ENCODE measurements at places on chromosomes 1 and 21. TPM values are rescaled to one million over a fixed set of nuclear protein-coding genes. Genes with fewer than 3 reads are reported as not detected.

DNA sequence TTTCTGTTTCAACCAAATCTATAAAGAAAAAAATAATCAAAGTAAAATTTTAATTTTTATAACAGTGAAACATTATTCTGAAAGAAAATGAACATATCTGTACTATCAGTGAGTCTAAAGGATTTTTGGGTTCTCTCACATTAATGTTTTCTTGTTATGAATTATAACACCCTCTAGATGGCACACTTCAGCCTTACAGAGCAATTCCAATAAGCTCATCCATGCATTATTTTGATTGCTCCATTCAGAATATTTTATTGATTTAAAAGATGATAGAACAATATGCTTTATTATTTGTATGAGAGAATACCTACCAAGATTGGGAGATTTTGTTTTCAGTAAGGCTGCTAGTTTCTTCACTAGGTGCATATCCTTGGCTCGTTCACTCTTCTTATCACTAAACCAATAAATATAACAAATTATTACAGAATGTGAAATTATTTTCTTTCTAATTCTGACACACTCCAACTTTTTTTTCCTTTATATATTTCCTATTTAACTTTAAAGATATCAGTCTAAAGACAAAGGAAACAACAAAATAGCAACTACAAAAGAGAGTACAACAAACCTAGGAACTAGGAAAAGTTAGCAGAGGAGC, 82.4 kb downstream of the RAB3GAP2 start:
- DNase-seq, result no peak

DNA sequence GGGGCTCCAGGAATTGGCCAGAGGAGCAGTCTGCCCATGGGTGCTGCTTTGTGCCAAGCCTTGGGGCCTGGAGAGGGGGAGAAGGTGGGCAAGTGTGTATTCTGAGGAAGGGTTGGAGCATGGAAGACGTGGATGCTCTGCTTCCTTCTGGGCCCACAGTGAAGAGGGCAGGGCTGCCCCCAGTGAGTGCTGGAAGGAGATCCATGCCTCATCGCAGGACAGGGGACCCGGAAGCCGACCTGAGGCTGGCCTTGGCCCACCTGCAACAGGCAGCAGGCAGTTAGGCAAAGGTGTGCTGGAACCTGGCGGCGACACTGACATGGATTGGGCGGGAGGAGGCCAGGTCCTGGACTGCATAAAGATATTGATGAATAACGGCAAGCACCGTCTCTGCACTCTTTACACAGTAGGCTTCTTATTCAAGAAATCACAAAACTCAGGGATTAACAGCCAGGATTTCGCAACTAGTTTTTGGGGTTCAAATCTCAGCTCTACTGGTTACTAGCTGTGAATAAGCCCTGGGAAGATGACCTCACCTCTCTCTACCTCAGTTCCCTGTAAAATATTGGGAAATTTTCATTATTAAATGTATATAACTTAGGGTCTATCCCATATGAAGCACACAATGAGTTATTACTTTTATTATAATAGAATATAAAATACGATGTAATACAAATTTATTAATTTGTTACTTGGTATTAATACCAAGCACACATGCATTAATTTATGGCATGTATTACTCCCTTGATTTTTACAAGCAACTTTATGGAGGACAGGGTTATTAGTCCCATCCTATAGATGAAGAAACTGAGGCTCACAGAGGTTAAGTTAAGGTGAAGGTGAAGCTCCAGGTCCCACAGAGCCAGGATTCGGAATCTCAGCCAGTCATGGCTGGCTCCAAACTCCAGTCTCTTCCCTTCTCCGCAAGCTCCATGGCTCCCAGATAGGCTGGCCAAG, 62.3 kb downstream of the DHRS3 start:
- no peak for DNase-seq

- no peak for DNase-seq
Measured at GRCh38 chr1:89831462-89832120, 10.8 kb downstream of the LRRC8D start.

DNA sequence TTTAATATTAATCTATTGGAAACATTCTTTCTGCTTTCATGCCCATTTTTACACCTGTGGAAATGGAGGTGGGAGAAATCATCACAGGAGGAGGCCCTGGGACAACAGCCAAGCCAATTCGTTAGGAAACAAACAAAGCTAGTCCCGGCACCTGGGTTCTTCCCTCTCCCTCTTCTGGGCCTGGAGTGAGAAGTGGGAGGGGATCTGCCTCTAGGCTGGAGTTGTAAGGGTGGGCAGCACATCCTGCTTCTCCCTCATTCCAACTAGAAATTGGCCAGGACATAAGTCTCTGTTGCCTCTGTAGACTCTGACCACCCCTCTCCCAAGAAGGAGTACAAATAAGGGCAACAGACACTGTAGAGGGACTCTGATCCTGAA, 20.2 kb upstream of the ERO1B start:
- no peak for DNase-seq

- no peak for DNase-seq
Measured at GRCh38 chr1:175702079-175702795, 41.2 kb downstream of the TNR start.

GRCh38 chr1:246012341-246012740, 494.7 kb downstream of the SMYD3 start:
- DNase-seq, result no peak

GRCh38 chr1:172167796-172168596, 252.5 kb upstream of the C1orf105 start:
- DNase-seq, result no peak

DNA sequence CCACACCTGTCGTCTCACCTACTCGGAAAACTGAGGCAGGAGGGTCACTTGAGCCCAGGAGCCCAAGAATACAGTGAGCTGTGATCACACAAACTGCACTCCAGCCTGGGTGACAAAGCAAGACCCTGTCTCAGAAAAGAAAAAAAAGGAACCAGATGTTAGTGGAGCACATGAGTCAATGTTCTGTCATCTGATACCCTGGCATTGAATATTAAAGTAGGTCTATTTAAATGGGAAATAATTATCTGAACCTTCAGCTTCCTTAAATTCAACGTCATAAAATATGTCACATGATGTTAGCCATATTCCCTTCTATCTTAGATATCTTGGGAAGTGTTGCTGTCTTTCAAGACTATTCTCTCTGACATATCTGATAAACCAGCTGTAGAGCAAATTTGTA, 47.3 kb downstream of the NCAM2 start:
- no peak for DNase-seq

- no peak for DNase-seq
Measured at GRCh38 chr1:162147760-162148159, 78.3 kb downstream of the NOS1AP start.

DNA sequence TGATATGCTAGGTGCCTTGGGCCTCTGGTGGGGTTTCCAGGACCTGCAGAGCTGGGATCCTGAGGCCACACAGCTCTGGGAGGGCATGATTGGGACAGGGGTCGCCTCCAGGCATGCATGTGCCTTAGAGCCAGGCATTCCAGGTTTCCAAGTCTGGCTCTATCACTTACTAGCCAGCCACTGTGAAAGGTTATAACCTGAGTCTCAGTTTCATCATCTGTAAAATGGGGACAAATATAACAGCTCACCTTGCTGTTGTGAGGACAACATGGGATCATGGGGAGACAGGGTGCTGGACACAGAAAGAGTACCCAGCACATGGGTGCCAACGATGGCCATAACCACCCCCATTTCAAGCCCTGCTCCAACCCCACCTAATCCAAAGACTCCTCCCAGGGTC, 2.7 kb downstream of the CHI3L1 start:
- DNase-seq, result no peak

GRCh38 chr1:164728719-164729118, 169.7 kb downstream of the PBX1 start:
- no peak for DNase-seq

GRCh38 chr21:43286196-43286595, 117.4 kb downstream of the CRYAA start:
- DNase-seq, result no peak

GRCh38 chr1:235614442-235614954, 35.1 kb downstream of the GNG4 start:
- no peak for DNase-seq

DNA sequence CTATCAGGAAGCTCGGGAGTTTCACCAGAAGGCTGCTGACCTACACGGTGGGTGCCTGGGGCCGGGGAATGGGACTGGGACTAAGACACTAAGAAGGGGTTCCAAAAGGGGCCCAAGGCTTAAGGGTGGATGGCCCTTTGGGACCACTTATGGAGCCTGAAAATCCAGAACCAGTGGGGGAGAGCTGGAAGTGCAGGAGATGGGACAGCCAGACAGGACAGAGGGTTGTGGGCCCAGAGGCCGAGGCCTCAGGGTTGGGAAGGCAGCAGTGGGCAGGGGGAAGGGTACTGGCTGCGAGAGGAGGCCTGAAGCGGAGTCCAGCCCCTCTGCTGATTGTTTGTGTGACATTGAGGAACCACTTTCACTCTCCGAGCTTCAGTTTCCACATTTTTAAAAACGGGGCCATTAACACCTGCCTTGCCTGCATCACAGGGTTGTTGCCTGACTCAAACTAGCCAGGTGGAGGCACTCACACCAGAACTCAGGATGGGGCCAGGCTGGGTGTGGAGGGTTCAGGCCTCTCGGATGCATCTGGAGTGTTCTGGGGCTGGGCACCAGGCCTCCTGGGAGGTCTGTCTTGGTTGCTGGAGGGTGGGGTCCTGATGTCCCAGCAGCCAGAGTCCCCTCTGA, 3.0 kb downstream of the TTC24 start:
- DNase-seq, result no peak

- DNase-seq, result no peak
Measured at GRCh38 chr1:224747578-224747977, 131.5 kb downstream of the CNIH3 start.

DNA sequence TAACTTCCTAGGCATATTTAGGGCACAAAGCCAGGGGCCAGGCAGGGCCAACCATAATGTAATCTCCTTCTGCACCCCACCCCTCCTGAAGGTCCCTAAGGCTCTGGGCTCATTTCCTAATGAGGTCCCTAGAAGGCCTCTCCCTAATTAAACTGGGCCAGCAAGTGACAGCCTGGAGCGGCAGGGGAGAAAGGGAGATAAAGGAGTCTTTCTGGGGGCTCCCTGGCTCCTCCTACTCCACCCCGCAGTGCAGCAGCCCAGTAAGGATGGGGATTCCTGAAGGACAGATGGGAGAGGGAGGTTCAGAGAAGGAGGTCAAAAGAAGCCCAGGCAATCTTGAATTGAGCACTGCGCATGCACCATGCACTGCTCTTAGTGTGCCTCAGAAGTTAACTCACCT, 12.8 kb downstream of the LRP8 start:
- no peak for DNase-seq

DNA sequence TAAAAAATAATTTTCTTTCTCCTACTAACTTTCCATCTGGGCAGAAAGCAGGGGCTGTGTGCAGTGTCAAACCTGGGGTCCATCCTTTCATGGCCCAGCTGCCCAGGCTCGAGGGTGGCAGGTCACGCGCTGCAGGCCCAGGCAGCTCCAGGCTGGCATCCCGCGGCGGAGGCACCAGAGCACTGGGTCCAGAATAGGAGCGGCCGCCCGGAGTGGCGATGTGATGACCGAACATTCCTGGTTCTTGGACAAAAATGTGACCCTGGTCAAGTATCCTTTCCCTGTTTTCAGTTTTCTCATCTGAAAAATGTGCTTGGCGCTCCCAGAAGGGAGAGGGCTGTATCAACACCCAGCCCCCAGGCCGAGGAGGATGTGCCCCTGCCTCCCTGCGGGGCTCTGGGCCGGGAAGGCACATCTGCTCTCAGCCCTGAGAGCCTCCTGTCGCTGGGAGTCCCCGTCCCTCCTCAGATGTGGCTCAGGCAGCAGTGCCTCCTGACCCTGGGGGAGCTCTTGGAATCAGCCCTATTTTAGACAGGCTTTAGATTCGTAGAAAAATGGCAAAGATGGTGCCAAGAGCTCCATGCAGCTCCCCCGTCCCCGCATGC, 29.3 kb downstream of the SLX9 start:
- no peak for DNase-seq

DNA sequence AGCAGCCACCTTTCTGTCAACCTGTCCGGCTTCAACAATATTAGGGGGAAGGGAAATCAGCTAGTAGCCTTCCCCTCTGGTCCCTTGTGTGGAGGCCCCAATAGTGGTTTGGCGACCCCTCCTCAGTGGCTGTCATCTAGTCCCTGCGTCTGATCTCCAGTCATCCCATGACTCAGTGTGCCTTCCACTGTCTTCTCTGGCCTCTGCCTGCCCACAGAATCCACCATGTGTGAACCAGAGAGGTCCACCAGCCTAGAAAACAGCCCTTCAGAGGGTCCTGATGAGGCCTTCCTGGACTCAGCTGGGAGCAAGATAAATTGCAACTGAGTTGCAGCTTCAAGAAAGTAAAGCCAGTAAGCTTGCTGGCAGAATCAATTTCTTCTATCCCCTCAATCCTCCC, 3.8 kb upstream of the ATXN7L2 start:
- no peak for DNase-seq

DNA sequence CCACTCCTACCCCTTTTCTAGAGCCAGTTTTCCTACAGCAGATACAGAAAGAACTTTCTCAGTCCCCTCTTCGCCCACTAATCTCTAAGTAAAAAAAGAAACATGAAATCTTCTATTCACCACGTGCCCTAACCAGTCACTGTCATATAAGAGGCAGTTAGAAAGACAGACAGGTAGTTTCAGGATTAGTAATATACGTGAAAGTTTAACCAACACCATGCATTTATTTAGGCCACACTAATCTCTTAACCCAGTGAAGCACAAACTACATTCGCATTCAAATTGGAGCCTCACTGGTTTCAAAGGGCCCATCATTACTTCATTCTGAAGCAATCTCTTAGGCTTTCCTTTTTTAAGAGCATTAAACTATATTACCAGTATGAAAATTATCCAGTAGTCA, 10.1 kb downstream of the GPATCH2 start:
- DNase-seq, result no peak

Gene IL20
- total RNA-seq, result not detected

Gene FAM177B
- total RNA-seq, result not detected

Gene ANKRD45
- total RNA-seq, result not detected

Gene UFC1
- 113 TPM for total RNA-seq

Measured in activated CD4-positive, alpha-beta memory T cell treated with anti-CD3 and anti-CD28 coated beads, Interleukin-2, amount 10 ng/mL, durations not matched to agents 7 days and 5 days (primary cell).